ENCODE measurements at places on chromosomes 2 and 18.
A peak's percentile ranks its signal among the peaks of the same experiment; 100 is the strongest.

- DNase-seq: no peak
These were observed 74.4 kb upstream of the TANC1 start for GRCh38 chr2:158894078-158894477.

DNA sequence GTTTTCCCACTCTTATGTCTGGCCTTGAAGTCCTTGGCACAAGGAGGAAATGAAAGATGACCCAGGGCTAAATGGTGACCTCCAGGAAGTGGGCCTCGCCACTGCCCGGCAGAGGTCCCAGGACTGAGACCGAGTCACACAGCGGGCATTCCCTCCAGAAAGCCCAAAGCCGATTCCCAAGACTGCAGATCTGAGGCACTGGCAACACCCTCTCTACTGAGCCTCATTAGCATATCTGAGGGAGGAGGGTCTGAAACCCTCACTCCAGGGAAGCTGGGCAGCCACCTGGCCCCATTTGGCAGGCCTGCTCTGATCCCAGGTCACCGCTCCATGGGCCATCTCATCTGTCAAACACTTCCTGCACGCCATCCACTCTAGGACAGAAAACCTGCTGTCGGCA, 29.1 kb downstream of the FAM178B start:
- peak; percentile 4 for DNase-seq

DNA sequence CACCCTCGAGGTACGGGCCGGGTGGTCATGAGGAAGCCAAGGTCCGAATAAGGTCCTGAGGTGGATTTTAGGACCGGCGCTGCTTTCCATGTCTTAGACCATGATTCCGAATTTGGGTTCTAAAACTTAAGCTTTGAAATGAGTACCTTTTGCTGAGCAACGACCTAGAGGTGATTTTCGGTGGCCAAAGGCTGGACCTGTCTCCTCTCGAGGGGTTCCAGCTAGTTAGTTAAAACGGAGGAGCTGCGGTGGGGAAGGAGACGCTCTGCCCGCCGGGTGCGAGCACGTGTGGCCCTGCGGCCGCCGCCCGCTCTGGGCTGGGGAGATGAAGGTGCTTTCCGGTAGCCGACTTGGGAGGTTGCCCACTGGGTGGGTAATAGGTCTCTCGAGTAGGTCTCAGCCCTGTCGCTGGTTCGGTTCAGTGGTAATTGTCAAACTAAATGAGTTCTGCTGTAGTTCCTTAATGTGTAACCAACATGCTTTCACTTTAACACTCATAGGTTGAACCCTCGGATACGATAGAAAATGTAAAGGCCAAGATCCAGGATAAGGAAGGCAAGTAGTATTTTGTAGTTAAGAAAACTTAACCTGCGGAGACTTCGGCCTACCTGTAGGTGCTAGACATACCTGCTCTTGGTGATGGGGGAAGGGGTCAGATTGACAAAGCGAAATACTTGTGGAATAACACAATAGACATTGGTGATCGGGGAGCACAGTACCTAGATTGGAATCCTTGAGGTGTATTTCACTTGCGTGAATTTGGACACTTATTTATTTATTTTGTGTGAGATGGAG, 572 bp downstream of the RPS27A start:
- peak; percentile 17 for DNase-seq

DNA sequence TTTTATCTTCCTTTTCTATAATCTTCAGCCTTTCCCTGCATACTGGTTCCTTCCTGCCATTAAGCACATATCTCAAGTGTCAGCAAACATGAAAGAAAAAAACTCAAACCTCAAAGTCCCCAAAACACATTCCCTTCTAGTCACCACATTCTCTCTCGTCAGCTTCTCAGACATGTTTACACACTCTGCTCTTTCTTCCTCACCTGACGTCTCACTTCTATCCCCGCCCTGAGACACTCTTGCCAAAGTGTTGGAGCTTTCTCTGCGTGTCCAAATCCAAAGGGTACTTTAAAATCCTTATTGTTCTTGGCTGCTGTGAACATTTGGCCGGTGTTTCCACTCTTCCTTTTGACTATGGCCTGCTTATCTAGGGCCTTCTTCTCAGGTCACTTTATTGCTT, 47.9 kb downstream of the SOX11 start:
- no peak for DNase-seq

DNA sequence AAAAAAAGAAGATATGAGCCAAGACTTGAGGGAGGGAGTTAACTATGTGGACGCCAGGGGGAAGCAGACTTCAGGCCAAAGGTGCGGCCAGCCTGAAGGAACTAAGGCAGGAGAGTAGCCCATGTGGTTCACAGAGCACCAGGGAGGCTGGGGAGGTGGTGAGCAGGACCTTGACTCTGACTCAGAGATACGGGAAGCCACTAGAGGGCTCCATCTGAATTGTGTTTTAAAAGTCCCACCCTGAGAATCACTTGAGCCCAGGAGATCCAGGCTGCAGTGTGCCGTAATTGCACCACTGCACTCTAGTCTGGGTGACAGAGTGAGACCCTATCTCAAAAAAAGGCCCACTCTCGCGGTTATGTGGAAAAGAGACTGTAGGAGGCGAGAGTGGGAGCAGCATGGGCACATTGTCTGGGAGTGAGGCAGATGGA, 12.3 kb downstream of the CEP192 start:
- DNase-seq: peak; percentile 35

DNA sequence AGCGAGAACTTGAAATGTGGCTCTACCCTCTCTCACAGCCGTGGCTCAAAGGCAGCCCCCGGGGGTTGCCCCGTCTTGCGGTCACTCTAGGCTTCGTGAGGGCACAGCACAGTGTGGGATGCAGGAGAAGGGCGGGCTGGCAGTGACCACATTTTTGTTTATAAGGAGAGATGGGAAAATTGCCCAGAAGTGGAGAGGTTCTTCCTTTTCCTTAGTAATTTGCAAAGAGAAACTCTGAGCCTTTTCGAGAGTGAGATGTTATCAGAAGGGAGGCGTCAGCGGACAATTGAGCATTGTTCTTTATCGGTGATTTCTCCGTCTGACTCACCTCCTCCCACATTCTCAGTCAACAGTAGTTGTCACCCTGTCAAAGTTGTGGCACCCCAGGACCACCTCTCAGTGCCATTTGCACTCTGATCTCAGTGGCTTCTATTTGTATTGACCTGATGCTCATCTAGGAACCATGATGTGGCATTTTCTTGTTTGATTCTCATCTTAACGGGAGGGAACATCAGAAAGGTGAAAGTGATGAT, 89.6 kb downstream of the ACAA2 start:
- no peak for DNase-seq

- no peak for DNase-seq
These were observed 106.4 kb downstream of the VIT start for GRCh38 chr2:36802952-36803351.

DNA sequence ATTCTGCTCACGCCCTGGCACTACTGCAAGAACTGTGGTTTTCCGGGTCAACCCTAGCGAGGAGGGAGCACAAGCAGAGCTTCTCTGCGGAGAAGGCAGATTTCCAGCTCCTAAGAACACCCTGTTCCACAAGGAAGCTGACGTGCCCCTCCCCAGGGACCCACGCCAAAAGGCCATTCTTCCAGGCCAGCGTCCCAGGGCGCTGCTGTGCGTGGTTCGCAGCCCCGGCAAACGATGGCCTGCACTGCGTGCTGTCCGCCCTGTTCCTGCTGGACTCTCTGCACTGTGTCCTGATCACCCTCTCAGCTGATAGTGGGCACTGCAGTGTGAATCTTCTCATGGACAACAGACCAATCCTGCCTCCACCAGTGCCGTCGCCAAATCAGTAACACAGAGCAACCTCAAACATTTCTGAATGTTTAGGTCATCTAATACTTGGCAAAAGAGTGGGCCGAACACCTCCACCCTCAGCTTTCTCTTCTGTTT, 49.1 kb downstream of the ADI1 start:
- no peak for DNase-seq

All from inflammatory macrophage treated with lipopolysaccharide for 4 hours (primary cell).